ENCODE measurements at places on chromosomes 16 and 17. TPM values are rescaled to one million over a fixed set of nuclear protein-coding genes. Genes with fewer than 3 reads are reported as not detected.

- DNase-seq = no peak
- H3K4me3 ChIP-seq = no peak overlapping the region
- H3K4me1 ChIP-seq = no peaks in the 10 kb centered on the region
- H3K27me3 ChIP-seq = no peaks in the 10 kb centered on the region
These were observed 53.0 kb downstream of the IQCK start for GRCh38 chr16:19771040-19771439.

DNA sequence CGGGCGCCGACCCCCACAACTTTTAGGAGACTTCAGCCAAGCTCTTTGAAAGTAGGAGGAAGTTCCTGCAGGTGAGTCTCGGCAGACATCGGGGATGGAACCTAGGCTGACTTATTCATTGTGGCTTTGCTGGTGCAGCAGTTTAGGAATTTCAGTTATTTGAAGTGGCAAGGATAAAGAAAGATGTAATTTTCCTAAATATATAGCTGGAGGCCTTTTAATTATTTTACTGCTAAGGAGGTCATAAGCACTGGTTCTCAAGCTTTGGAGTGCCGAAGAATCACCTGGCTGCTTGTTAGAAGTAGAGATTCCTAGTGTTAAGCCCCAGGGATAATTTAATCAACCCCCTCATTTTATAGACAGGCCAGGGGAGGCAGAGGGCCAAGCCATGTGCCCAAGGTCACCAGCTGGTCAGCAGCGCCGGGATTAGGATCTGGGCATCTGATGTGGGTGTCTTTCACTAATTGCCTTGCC lies 28.9 kb upstream of the BCAR1 start:
- no peak for DNase-seq
- peaks cover 14% of the 10 kb centered on the region for H3K4me1 ChIP-seq
- no peak overlapping the region for H3K27ac ChIP-seq
- H3K36me3 ChIP-seq = no peaks in the 10 kb centered on the region
- no peak overlapping the region for H3K4me3 ChIP-seq

DNA sequence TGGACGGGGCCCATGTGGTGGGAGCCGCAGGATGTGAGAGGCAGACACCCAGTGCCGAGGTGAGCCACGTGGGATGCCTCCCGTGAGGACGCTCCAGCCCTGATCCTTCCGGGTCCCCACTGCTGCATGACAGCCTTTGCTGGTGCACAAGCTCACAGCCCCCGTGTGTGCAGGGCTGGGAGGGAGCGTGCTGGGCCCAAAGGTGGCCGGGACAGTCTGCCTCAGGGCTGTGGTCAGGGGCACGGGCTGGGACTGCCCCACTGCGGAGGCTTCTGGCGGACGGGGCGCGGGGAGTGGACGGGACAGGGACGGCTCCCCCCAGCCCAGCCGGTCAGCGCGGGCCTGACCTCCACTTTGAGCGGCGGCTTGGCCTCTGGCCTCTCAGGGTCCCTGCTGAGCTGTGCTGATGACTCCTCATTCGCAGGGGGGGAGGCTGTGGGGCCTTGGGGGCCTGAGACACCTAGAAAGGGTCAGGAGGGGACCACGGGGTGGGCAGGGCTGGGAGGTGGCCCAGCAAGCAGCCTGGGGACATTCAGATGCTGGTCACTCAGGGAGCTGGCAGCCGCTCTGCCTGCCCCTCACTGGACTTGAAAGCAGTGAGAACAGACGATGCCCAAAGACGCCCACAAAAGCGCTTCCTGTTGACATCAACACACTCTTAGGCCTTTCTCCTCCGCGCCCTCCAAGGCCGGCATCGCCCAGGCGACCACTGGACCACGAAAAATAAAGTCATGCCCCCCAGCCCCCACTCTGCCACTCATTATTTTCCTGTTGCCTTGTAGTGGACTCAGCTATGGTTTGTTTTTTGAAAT lies 9.3 kb upstream of the METRNL start:
- DNase-seq = no peak
- H3K4me1 ChIP-seq = no peaks in the 10 kb centered on the region
- H3K27ac ChIP-seq = no peak overlapping the region
- H3K36me3 ChIP-seq = no peaks in the 10 kb centered on the region

Gene FSCN2
- total RNA-seq = 1.2 TPM

DNA sequence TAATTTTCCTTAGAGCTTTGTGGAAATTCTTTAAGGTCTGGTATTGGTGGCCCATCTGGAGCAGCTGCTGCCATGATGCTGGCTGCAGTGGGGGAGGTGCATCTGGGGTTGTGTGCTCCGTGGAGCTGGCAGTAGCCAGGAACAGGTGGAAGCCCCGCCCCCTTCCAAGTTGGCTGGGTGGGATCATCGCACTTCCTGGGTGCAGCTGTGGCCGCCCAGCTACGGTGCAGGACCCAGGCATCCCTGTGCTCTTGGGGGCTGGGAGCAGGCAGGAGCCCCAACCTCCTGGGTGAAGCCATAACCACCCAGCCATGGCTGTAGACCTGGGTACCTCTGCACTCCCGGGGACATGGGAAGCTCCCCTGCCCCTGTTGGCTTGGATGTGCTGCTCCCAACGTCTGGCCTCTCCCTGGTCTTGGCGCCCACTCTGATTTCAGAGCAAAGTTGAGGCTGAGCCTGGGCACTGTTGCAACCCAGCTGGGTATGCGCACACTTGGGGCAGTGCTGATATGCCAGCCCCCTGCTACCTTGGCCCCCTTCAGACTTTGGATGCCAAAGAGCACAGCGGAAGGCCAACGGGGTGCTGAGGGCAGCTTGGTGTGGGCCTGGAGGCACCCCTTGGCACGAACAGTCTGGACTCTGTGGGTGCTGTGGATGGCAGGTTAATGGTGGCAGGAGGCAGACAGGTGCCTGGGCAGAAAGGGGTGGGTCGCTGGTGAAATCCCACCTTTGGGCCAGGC lies 145.2 kb downstream of the MYO1D start:
- peaks cover 5% of the 10 kb centered on the region for H3K36me3 ChIP-seq
- no peaks in the 10 kb centered on the region for H3K4me1 ChIP-seq
- DNase-seq = no peak
- no peak overlapping the region for H3K27ac ChIP-seq
- H3K27me3 ChIP-seq = no peaks in the 10 kb centered on the region

- no peak overlapping the region for H3K4me3 ChIP-seq
- no peaks in the 10 kb centered on the region for H3K36me3 ChIP-seq
- peaks cover 8% of the 10 kb centered on the region for H3K4me1 ChIP-seq
- DNase-seq = no peak
- no peak overlapping the region for H3K27ac ChIP-seq
These were observed 19.7 kb downstream of the G6PC1 start for GRCh38 chr17:42920106-42920900.

- peaks cover 40% of the 10 kb centered on the region for H3K4me1 ChIP-seq
- no peak for DNase-seq
- H3K27me3 ChIP-seq = peaks cover under 1% of the 10 kb centered on the region
- peaks cover 50% of the 10 kb centered on the region for H3K36me3 ChIP-seq
- H3K4me3 ChIP-seq = peak overlapping the region; percentile 58
- peak overlapping the region; percentile 40 for H3K27ac ChIP-seq
These were observed 45.5 kb downstream of the ZCCHC14 start for GRCh38 chr16:87447323-87447722.

GRCh38 chr17:49996121-49996494 lies 1.1 kb upstream of the DLX3 start:
- H3K4me3 ChIP-seq = no peak overlapping the region
- H3K4me1 ChIP-seq = peaks cover 19% of the 10 kb centered on the region
- no peaks in the 10 kb centered on the region for H3K36me3 ChIP-seq
- H3K27ac ChIP-seq = no peak overlapping the region
- no peak for DNase-seq

DNA sequence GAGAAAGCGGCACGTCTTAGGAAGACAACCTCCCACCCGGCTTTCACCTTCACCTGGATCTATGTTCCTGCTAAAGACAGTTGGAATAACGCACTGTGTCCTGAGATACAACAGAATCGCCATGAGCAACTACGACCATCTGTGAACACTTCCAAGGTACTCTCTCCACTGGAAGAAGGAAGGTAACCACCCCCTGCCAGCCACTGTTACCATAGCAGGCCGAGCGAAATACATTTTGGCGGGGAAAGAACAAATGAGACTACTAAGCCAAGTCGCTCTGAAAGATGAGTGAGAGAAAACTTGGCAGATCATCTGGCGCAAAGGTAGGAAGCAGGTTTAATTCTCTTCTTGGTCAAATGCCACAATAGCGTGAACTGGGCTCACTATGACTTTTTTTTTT lies 9.8 kb downstream of the CRK start:
- H3K4me1 ChIP-seq = peaks cover 16% of the 10 kb centered on the region
- H3K27me3 ChIP-seq = no peaks in the 10 kb centered on the region
- H3K27ac ChIP-seq = peak overlapping the region; percentile 26
- DNase-seq = no peak
- H3K4me3 ChIP-seq = no peak overlapping the region
- H3K36me3 ChIP-seq = peaks cover 21% of the 10 kb centered on the region

Measured in HFFc6 (cell line).